NCI-H510A treated with DMSO at 0.1 percent for 48 hours (cell line): ENCODE measurements at places on chromosomes 5 and 9.

DNA sequence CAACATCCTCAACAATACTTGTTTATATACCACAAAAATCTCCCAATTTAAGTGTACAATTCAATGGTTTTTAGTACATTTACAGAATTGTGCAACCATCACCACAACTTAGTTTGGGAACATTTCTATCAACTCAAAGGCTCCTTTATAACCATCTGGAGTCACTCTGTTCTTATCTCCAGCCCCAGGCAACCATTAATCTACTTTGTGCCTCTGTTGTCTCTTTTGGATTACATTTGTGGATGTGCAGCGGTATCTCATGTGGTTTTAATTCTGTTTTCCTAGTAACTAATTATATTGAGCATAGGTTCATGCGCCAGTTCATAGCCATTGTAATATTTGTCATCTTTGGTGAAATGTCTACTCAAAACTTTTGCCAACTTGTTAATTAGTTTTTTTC lies 14.4 kb downstream of the ADAMTS19 start:
- no peak for DNase-seq

- no peak for DNase-seq
Observed at GRCh38 chr9:130333712-130334062, 68.1 kb downstream of the HMCN2 start.

DNA sequence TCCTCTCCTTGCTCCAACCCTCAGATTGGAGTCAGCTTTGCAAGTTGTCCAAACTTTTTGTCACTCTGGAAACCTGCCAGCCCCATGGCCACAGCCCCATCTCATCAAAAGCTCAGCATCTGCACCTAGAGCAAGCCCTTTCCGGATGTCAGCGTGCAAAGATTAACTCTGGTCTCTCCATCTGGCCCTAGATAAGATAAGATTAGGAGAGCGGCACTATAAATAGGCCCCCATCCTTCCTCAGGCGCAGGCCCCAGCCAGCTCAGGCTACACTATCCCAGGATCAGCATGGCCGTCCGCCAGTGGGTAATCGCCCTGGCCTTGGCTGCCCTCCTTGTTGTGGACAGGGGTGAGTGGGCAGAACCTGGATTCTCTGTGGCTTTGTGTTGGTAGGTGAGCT lies at the start of gene SPINK4:
Gene SPINK4 (plus strand): TSS at position 247 of the 400 bp plus-strand sequence. CDS start 42 bp downstream, at position 289.
- no peak for DNase-seq

DNA sequence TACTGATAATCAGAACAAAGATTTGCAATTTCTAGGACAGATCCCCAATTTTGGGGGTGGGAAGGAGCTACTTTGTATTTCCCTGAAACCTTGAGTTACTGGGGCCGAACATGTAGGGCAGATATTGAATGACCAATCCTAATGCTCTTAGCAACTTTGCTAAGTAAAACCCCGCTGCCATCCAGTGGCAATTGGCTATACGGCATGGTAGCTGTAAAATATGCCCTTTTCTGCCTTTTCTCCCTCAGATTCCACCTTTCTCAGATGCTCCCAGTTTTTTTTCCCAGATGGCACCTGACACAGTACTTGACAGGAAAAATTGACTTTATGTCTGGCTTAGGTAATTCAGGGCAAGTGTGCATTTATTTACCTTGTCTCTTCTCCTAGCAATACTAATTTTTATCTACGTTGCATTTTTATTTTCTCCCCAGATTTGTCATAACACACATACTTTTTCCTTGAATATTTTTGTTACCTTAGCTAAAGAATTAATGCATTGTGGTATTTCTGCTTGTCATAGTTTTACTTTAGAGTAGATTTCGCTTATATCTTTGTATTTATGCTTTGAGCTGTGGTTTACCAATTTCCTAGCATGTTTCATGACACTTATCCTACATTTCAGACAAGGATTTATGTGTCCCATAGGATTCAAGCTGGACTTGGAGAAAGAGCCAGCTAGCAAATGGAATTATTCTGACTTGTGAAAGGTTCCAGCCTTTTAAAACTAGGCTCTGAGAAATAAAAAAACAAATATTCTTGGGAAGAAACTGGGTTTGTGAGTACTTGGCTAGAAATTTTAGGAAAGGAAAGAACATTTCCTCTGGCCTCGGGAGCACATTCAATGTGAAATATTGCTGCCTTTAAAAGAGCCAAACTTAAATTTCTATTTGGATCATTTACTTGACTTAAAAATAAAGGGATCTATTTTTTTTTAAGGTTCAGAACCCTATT lies 37.4 kb downstream of the PIK3R1 start:
- DNase-seq = peak; percentile 31
